Activated CD4-positive, CD25-positive, alpha-beta regulatory T cell treated with anti-CD3 and anti-CD28 coated beads, Interleukin-2, amount 50 U/mL, for 72 hours (primary cell): ENCODE measurements at places on chromosomes 16 and 17.

DNA sequence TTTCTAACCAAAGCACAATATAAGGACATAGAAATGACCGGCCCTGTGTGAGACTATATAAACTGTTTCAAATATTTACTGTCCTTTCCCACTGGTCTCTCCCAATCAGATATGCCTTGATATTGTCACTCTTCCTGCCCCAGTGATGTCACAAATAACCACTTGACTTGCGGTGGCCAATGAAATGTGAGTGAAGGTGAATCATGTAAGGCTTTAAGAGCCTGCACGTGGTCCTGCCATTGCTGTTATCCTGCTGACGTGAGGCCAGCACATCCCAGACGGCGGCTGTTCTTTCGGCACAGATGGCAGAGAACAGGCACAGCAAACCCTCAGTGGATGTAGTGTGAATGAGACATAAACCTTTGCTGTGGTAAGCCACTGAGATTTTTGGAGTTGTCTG is 5.4 kb upstream of the KLHL11 start:
- DNase-seq = no peak

DNA sequence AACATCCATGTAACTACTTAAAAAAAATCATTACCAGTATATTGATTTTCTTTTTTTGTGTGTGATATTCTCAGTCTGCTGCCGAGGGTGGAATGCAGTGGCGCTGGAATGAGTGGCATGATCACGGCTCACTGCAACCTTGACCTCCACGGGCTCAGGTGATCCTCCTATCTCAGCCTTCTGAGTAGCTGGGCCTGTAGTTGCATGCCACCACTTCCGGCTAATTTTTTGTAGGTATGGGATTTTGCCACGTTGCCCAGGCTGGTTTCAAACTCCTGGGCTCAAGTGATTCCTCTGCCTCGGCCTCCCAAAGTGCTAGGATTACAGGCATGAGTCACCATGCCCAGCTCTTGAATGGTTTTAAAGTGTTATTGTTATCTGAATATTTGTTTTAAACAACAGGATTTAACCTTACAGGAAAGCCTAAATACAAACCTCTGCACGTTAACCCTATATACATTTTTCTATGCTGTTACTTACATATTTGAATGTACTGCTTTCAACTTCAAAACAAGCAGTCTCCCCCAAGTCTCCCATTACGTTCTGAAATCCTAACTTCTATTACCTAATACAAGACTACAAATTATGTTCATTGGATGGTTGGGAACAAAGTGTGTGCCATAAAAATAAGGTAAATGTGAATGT is 61.7 kb downstream of the KPNA2 start:
- no peak for DNase-seq

DNA sequence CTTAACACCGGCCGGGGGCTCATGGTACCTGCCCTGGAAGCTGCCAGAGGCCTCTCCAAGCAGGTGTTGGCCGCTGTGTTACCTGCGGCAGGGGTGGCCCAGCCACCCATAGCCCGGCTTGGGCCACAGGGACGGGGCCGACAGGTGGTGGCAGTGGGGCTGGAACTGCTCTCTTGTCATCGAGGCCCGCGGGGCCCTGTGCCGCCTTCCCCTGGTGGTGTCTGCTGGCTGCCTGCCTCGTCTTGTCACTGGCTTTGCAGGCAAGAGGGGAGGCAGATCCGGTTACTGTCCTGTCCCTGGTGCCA is 27.1 kb downstream of the GSE1 start:
- no peak for DNase-seq

DNA sequence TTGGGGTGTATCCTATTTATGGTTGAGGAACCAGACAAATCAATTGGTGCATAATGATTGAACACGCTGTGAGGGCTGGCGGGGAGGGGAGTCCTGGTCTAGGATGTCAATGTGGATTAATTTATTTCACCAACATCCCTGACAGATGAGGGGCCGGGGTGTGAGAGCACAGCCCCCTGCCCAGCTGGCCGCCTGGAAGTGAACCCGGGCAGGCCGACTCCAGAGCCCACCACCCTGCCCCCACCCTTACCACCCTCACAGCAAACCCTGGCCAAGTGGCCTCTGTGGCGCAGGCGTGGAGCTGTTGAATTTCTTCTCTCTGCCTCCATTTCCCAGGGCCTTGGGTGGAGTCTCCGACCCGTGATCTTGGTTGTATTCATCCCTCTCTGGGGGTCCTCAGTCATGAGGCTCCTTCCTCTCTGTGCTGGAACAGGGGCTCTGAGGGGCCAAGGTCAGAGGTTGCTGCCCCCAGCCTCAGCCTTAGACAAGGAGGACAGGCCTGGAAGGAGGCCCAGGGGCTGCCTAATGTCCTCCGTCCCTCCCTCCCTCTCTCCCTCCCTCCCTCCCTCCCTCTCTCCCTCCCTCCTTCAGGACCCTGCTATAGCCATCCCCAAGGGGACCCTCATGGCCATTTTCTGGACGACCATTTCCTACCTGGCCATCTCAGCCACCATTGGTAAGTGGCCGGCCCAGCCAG is 12.6 kb downstream of the SLC12A3 start:
- no peak for DNase-seq

DNA sequence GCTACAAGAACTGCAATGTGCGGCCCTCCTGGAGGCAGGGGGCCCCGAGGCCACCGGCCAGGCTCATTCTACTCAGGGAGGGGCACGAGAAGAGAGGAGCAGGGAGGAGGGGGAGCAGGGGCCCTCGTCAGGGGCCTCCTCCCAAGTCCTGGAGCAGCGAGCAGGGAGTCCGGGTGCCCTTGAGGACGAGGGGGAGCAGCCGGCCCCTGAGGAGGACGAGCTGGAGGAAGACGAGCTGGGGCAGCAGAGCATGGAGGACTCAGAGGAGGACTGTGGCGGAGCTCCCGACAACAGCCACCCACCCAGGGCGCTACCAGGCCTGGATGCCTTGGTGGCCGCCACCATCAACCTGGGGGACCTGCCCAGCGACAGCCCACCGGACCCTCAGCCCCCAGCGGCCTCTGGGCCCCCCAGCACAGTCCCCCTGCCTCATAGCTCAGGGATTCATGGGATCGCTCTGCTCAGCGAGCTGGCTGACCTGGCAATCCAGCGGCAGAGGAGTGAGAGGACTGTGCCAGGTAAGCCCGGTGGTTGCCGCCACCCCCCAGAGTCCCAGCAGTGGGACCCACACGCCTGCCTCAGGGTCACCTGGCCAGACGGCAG is 52.2 kb downstream of the BAHCC1 start:
- DNase-seq = no peak

DNA sequence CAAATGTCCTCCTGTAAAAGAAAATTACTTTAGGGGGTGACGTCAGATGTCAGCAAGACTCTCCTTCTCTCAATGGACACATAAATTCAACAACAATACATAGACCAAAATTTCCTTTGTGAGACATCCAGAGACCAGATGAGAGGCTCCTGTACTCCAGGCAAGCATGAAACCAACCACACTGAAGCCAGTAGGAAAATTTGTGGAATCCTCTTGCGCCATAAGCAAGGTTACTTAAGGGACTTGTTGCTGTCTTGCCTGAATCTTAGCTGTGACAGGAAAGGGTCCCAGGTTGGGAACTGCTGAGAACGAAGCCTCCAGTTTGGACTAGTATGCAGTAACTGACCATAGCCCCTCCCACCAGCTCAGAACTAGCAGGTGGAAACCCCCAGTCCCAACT is 56.0 kb downstream of the CEP112 start:
- DNase-seq = no peak
